ENCODE measurements at places on chromosomes 5 and 9. TPM values are rescaled to one million over a fixed set of nuclear protein-coding genes. Genes with fewer than 3 reads are reported as not detected.

CCDC180 gene
- 3.4 TPM for total RNA-seq

SLC34A1 gene
- total RNA-seq: not detected

NTNG2 gene
- total RNA-seq: 2.5 TPM

- DNase-seq: no peak
These were observed 297.0 kb upstream of the ACTBL2 start for GRCh38 chr5:57779383-57780223.

GRCh38 chr5:150137168-150137957 is 18.3 kb downstream of the PDGFRB start:
- no peak for DNase-seq

- no peak for DNase-seq
These were observed 66.6 kb downstream of the SERINC5 start for GRCh38 chr5:80189201-80189600.

GRCh38 chr9:37923796-37924427 is 20.0 kb upstream of the SLC25A51 start:
- DNase-seq: no peak

DNA sequence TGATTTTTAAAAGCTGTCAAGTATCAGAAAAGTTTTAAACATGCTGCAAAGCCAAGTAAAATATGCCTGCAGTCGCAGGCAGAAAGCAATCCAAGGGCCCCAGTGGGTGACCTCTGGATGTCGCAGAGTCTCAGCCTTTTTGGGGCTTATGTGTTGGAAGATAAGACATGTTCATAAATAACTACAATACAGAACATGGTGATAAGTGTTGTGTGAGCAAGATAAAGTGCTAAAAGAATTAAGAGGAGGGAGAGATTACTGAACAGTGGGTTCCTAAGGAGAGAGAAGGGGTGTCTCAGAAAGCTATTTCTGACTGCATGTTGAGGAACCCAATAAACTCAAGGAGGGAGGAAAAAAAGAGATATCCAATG is 78.9 kb upstream of the ADRB2 start:
- no peak for DNase-seq

- no peak for DNase-seq
These were observed 63.8 kb downstream of the RNF38 start for GRCh38 chr9:36336131-36336907.

GRCh38 chr5:147901599-147902039 is 4.7 kb downstream of the C5orf46 start:
- no peak for DNase-seq

- DNase-seq: no peak
These were observed 88.3 kb downstream of the RMI1 start for GRCh38 chr9:84068872-84069271.

GRCh38 chr5:175653763-175654162 is 4.1 kb upstream of the HRH2 start:
- DNase-seq: no peak

- DNase-seq: no peak
These were observed 2039.9 kb downstream of the EFNA5 start for GRCh38 chr5:105630803-105631202.

DNA sequence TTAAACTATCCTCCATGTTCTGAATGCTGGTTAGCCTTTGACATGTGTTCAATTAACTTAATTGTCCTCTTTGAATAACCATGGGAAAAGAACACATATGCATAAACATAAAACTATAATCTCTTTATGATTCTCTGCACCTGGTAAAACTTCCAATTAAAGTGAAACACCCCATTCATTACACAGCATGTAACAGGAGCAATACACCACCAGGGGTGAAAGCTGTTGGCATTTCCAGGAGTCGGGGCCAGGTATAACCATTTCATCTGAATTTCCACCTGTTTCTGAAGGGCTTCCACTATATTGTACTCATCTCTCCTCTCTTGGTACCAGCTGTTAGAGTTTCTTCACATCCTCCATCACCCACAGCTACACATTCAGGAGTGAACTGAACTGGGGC is 303.8 kb downstream of the EDIL3 start:
- DNase-seq: no peak

DNA sequence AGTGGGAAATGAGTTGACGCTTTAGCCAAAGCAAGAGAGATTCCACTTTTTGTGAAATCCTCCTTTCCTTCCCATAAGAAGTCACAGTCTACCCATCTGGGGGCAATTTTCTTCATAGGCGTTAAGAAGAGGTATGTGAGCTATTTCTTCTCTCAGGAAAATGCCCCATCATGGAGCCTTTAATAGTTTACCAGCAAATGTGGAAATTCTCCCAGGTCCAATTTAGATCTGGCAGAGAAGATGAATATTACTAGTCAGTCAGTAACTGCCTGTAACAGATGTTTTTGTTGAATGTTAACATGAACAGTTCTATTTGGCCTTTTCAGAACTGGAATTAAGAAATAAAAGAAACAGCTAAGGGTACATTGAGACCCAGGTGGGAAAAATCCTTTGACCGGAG is 156.4 kb upstream of the RFX3 start:
- no peak for DNase-seq

- DNase-seq: no peak
These were observed 381.6 kb downstream of the EFNA5 start for GRCh38 chr5:107289030-107289714.
